Activated CD4-positive, alpha-beta memory T cell treated with anti-CD3 and anti-CD28 coated beads for 36 hours (primary cell): ENCODE measurements at places on chromosomes 5 and 9. TPM values are rescaled to one million over a fixed set of nuclear protein-coding genes. Genes with fewer than 3 reads are reported as not detected.

- DNase-seq: no peak
Observed at GRCh38 chr5:179438011-179438441, 92.8 kb upstream of the ADAMTS2 start.

DNA sequence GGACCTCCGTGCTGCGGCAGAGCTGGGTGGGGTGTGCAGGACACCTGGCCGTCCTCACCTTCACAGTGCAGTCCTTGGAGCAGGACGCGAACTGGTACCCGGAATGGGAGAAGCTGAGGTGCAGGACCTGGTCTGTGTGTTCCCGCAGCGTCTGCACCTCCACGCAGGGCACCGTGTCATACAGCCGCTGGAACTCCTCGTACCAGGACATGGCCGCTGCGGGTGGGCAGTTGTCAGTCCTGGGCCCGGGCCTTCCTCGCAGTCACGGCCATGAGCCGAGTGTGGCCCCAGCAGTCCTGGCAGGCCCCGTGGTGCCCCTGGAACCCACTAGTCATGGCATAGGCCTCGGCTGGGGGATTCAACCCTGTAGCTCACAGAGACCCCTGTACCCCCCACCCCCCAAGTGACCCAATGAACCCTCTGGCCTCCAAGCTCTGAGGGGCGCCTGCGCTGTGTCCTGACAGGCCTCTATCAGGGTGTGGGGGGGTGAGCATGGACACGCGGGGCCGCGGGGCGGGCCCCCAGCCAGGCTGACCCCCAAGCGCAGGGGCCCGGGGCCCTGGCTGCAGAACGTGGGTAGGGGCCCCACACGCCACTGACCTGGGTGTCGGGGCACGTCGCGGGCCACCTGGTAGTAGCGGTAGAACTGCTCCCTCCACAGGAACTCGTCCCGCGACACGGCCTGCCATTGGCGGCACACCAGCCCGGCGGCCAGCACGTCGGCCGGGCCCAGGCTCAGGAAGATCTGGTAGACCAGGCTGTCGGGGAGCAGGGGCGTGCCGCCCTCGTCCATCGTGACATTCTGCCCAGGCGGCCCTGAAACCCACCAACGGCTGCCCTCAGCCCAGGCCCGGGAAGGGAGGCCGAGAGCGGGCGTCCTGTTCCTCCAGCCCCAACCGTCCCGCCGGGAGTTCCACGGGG lies 987 bp downstream of the FBXW5 start:
- DNase-seq: peak; percentile 56

DNA sequence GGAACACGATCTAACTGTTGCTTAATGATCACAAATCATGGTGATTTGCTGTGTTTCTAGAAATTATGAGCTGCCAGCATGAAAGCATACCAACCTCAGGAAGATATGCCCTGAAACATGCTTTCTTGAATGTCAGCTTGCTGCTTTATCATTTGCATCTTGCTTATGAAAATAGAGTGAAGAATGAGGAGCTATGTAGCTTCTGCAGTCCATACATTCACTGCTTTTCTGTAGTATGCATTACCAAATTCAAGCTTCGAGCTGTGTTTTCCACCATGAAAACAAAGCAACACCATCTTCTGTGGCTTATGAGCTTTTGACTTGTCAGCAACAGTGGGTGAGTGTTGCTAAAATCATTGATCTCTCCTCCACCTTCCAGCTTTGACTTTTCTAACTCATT lies 16.5 kb downstream of the F2RL2 start:
- DNase-seq: no peak

GRCh38 chr5:180332051-180332517 lies 21.1 kb downstream of the GFPT2 start:
- DNase-seq: no peak

DNA sequence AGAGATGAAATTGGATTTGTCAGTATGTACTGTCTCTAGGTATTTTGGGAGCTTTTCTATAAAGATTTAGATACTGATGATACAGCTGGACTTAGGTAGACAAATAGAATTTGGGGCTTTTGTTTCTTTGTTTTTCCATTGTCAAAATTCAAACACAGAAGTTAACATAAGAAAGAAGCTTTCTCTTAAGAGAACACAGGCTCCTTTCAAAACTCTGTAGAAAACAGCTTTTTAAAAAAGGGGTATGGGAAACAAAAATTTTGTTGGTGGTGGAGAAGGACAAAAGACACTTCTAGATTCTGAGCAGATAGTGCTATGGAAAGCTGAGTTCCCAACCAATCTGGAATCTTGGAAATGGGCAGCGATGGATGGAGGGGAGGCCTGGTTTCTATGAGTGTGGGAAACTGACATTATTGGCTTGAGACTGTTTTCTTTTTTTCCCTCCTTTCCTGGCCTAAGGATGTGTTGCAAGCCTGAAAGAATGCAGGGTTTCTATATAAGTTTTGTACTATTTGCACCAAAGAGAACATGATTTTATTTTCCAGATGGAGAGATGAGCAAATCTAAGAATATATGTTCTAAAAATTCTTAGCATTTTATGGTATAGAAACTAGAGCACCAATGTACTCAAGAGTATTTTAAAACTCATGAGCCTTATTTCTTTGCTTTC lies 240.0 kb downstream of the PRR16 start:
- DNase-seq: no peak

The PCDHGA4 gene
- total RNA-seq: 0.12 TPM

DNA sequence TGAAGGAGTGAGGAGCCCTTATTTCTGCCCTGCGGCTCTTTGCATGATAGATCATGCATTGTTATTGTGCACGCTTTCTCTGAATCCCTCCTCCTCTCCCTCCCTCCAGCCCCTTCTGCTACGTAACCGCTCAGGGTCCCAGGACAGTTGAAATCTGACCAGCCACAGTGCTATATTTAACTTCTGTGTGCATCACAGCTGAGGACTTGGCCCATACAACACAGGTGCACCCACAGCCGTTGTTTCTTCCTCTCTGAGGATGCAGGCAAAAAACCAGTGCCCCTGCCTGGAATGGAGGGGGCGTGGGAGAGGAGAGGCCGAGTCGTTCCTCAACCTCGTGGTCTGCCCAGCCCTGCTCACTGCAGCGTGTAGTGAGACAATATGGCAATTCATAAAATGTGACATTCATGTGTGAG lies 335.6 kb upstream of the CLINT1 start:
- DNase-seq: no peak

GRCh38 chr5:76081811-76082771 lies 1.1 kb upstream of the SV2C start:
- DNase-seq: peak; percentile 15

DNA sequence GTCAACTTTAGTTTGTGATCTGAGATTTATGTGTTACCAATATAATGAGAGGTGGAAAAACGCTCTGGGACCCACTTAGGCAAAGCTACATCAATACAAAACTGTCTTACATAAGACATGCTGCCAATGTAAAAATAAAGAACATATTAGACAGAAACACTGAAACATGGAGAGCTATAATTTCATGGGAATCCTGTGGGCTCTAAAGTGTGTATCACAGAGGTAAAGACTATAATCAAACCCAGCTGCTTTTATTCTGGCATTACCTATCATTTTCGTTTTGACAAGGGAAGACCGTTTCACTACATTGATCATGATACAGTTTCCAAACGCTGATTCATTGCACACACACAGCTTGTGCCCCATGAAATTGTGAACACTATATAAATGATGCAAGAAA lies 400.5 kb upstream of the TUSC1 start:
- DNase-seq: no peak

DNA sequence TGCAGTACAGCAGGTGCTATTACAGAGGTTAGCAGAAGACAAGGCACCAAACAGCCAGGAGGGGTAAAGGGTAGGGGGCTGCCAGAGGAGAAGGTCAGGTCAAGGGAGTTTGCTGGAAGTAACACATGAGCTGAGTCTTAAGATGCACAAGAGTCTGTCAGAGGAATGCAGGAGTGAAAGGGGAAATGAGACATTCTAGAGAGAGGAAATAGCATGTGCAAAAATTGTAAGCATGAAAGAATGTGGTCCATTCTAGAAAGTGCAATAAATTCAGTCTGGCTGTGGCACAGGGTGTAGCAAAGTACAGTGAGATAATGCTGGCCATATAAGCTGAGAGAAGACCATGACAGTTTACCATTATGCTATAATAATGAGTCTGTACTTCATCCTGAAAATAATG lies 6.6 kb downstream of the GOLGA1 start:
- no peak for DNase-seq

DNA sequence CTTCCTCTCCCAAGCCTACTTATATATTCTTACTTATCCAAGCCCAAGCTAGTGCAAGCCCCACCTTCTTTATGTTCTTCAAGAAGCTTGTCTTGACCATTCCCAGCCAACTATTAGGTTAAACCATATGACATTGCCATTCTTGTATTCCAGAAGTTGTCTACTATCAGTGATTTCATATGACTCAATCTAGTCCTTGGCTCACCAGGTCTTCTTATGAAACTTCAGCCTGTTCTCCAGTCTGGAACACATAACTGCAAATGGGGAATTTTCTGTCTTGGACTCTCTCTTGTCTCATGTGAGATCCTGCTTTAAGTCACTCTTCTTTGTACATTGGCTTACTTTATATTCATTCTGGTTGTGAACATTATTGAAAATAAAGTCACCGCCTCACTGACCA lies 130.7 kb downstream of the TTLL11 start:
- no peak for DNase-seq
